ENCODE measurements at places on chromosomes 2 and 18.

GRCh38 chr2:233414777-233415570 is 60.7 kb downstream of the DGKD start:
- peak; percentile 66 for DNase-seq

GRCh38 chr2:127187081-127187775 is 32.9 kb downstream of the CYP27C1 start:
- peak; percentile 15 for DNase-seq

- peak; percentile 32 for DNase-seq
Measured at GRCh38 chr2:74008761-74009395, 24.2 kb downstream of the TET3 start.

DNA sequence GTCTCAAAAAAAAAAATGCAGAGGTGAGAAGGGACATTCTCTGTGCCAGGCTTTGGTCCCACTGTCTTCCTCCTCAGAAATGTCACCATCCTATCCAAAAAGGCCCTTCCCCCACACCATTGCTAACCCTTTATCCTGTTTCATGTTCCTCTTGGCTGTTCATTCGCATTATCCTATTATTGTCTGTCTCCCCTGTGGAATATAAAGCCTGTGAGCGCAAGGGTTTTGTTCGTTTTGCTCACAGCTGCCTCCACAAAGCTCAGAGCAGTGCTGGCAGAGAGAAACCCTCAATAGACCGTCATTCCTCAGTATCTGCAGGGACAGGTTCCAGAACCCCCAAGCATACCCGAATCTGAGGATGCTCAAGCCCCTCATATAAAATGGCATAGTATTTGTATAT is 91.8 kb downstream of the LOXHD1 start:
- no peak for DNase-seq

GRCh38 chr2:240886678-240887609 is 9.0 kb downstream of the MAB21L4 start:
- no peak for DNase-seq

- no peak for DNase-seq
Measured at GRCh38 chr2:100887713-100888495, 68.0 kb downstream of the NPAS2 start.

DNA sequence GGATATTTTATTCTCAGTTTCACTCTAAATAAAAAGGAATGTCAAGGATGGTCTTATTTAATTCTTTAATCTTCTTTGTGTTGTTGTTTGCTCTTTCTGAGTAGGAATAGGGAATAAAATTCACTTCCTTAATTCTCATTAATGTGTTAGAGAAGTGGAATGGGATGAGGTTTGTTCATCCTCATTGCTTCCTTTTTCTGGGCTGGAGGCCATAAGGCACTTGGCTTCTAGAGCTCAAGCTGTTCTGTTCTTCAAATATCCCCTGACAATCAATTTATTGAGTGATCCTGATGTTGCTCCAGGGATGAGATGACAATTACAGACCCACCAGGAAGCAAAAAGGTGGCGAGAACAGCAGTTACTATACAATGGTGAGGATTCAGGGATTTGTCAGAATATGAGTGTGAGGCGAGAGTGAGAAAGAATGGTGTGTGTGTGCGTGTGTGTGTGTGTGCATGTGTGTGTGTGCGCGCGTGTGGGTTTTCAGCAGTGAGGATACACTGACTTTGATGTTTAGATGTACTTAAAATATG is 557.6 kb upstream of the FANCL start:
- no peak for DNase-seq

DNA sequence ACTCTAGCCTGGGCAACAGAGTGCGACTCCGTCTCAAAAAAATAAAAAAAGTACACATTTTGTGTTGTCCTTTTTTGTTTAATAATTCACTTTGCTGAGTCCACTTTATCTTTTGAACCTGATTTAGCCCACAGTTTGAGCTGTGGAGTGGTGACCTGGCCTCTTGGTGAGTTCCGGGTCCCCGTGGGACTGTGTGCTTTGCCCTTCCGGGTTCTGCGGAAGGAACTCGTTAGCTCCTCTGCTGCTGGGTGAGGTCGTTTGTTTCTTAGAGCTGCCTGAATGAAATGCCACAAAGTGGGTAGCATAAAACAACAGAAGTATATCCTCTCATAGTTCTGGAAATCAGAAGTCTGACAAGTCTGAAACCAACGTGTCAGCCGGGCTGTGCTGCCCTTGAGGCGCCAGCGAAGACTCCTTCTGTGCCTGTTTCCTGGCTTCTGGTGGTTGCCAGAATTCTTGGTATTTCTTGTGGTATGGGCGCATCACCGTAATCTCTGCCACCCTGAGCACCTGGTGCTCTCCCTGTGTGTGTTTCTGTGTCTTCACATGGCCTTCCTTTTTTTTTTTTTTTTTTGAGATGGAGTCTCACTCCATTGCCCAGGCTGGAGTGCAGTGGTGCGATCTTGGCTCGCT is 3.5 kb downstream of the EFHD1 start:
- no peak for DNase-seq

DNA sequence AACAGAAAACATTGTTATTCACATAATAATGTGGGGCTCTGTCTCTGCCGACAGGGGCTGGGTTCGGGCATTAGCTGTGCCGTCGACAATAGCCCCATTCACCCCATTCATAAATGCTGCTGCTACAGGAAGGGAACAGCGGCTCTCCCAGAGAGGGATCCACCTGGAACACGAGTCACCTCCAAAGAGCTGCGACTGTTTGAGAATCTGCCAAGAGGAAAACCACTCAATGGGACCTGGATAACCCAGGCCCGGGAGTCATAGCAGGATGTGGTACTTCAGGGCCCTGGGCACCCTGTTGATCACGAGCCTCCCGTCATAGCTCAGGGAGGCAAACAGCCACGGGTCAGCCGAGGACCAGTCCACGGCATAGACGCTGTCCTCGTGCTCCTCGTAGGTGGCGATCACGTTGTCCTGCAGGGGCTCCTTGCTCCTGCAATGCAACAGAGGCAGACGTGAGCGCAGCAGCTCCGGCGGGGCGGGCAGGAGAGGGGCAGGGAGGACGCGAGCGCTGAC is 188.5 kb downstream of the EIPR1 start:
- DNase-seq, result no peak

DNA sequence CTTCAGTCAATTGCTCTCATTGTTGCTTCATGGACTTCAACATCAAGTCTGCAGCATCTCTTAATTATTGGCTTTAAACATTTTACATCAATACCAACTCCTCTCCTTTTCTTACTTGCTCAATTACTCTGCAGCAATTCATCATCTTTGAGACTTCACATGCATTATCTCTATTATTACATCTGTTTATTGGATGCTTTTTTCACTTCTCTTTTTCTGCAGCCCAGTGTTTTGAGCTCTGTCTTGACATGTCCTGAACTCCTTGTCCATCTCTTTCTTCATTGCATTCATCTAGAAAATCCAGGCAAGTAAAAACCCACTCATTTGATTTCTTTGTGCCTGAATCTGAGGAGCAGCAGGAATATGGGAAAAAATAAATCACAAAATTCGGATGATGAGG is 647.9 kb downstream of the PLCL1 start:
- no peak for DNase-seq

GRCh38 chr18:54825601-54826344 is 2.5 kb upstream of the RAB27B start:
- no peak for DNase-seq

DNA sequence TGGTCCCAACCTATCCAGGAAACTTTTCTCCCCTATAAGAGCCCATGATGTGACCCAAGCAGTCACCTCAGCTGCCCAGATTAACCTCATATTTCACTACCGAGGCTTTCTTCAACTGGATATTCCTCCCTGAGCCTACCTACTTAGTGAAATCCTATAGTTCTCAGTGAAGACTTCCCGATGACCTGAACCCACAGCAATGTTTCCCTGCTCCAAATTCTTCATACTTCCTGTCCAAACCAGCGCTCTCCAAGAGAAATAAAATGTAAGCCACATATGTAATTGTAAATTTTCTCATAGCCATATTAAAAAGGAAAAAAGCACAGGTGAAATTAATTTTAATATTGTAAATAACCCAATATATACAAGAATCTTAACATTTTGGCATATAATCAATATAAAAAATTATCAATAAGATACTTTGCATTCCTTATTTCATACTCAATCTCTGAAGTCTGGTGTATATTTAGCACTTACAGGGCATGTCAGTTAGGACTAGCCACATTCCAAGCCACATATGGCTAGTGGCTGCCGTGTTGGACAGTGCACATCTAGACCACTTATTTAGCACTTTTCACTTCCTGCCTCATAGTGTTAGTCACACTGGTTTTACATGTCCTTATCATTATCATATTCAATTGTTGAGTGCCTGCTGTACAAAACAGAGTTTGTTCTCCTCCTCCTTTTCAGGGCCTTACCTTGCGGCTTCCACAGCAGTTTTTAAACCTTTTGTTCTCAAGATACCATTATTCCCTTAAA is 1.9 kb upstream of the STAT4 start:
- no peak for DNase-seq

GRCh38 chr2:238943338-238944067 is 95.6 kb downstream of the TWIST2 start:
- DNase-seq, result peak; percentile 33

DNA sequence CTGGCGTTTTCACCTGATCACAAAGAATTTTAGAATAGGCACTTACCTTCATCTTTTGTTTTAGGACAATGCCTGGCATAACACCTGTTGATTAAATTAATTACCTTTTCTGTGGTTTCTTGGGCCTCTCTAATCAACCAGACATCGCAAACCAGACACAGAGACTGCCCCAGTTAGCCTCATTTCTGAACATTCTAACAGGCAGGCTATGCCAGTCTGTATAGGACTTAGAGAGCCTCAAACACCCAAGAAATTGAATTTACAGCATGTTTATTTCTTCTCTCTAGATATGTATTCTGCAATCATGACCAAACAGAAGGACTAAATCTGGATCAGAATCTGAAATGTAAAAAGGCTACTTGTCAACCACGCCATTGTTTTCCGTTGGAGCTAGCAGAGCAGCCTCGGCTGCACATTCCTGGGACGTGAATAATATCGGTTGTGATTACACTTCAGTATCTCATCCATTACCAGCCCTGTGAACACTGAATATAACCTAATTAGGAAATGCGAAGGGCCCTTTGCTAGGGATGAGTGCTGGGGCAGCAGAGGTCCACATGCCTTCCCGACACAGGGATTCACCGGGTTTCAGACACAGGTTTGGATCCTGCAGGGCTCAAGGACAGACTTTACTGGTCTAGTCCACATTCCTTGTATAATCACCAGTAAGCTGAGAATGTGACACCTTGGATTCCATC is 17.5 kb upstream of the CDC42EP3 start:
- DNase-seq, result no peak

DNA sequence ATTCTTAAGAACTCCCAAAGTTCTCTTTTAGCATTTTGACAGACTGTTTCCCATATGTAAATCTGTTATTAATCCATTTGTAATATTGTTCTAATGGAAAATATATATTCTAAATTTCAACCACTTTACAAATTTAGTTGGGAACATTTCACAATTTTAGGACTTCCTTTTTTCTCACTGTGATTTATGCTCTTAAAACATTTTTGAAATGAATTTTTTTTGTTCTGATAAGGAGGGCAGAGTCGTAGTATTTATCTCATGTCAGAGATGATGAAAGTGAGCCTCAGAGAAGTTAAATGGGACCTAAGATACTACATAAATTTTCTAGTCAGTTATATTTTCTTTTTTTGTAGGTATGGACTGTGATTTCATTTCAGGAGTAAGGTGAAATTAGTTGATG is 26.6 kb downstream of the RASGRP3 start:
- no peak for DNase-seq

DNA sequence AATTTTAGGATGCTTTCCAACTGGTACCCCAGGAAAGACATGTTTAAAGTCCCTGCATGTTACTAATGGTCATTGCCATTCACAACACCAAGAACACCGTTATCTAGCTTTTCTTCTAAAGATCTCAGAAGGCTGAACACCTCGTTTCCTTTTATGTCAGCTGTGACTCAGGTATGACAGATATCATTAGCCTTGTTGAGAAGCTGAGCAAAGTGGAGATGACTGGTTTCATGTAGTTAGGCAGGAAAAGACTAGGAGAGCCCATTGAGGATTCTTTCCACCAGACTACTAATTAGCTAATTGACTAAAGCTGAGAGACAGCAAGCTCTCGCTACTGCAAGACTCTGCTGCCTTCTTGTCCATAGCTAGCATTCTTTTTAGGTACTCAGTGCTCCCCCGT is 32.0 kb upstream of the ARL5A start:
- DNase-seq, result no peak

DNA sequence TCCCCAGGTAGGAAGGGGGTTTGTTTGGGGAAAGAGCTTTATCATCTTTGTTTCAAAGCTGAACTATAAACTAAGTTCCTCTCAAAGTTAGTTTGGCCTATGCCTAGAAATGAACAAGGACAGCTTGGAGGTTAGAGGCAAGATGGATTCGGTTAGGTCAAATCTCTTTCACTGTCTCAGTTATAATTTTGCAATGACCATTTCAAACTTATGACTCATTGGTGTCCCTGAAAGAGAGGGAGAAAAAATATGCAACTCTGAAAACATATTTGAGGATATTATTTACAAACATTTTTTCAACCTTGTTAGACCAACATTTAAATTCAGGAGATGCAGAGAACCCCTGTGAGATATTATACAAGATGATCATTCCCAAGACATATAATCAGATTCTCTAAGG is 95.7 kb downstream of the EFEMP1 start:
- no peak for DNase-seq
